ENCODE measurements at places on chromosomes 6 and 20.
A peak's percentile ranks its signal among the peaks of the same experiment; 100 is the strongest.

DNA sequence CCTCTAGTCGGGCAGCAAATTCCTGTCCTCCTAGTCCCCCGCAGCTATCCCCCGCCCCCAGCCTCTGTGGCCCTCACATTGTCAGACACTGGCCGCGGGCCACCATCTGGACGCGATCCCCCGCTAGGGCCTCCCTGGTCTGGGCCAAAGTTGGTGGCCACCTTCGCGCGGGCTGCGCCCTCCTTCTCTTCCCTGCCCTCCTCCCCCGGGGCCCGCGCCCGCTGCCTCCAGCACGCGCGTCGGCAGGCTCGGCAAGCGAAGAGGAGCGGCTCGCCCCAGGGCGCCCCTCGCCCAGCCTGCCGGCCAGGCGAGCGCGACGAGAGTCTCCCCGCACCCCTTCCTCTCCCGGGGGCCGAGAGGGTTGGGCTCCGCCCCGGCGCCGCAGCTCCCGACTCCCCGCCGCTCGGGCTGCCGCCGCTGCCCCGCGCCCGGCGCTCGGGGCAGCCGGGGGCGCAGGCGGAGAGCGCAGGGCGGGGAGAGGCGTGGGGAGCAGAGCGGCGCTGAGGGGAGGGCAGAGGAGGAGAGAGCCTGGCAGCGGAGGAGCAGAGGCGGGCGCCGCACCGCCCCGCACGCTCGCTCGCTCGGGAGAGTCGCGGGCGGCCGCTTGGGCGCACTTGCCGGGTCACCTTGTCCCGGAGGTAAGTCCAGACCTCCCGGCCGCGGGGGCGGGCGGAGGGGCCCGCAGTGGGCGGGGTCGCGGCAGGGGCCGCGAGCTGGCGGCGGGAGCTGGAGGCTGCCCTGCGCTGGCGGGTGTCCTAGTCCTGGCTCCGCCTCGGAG is at the start of gene SYNDIG1:
TSS of gene SYNDIG1 (plus strand) at position 514 of the 778 bp plus-strand sequence. CDS start 73,469 bp downstream, outside the sequence.
- peak; percentile 40 for DNase-seq

DNA sequence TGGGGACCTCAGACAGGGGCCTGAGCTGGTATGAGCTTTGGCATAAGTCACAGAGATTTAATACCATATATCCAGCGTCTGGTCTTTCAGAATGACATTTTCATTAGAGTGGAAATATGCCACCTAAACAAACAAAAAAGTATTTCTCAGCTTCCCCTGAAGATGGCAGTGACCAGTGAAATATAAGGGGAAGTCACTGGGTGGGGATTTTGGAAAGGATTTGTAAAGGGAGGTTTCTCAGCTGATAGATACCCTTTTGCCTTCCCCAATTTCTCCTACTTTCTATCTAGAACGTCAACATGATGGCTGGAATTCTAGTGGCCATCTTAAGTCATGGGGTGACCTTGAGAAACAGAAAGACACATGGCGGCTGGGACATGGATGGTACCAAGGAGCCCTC is 137.7 kb upstream of the LRFN2 start:
- no peak for DNase-seq

GRCh38 chr6:136318676-136319075 is 29.0 kb upstream of the BCLAF1 start:
- DNase-seq: peak; percentile 54

GRCh38 chr20:51803148-51803854 is 980 bp upstream of the SALL4 start:
- no peak for DNase-seq

GRCh38 chr20:57879779-57880570 is 170.2 kb upstream of the PMEPA1 start:
- no peak for DNase-seq

All from foreskin fibroblast (primary cell).